Spinal cord (tissue), 10 donors: ENCODE measurements at places on chromosomes 5 and 9. TPM values are rescaled to one million over a fixed set of nuclear protein-coding genes. Genes with fewer than 3 reads are reported as not detected.

DNA sequence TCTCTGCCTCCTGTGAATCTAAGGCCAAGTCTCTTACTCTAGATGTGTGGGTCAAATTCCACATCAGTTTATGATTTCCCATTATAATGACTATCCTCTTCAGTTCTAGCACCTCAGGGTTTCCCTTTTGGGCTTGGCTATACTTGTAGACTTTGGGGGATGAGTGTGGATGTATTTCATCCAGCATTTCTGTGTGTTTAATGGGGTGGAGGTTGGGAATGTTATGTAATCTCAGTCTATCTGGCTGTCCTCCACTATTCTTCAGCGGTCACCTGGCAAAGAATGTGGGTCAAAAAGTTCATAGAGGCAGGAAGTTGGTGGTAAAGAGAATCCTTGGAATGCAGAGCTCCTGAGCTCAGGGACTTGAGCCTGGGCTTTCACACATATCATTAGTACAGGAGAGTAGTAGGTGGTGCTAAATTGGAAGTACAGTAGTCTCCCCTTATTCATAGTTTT, 64.9 kb downstream of the CFAP95 start:
- H3K36me3 ChIP-seq = no peaks in the 10 kb centered on the region
- no peaks in the 10 kb centered on the region for H3K27me3 ChIP-seq
- no peaks in the 10 kb centered on the region for H3K4me1 ChIP-seq

- no peaks in the 10 kb centered on the region for H3K27me3 ChIP-seq
- DNase-seq = no peak
- no peak overlapping the region for H3K4me3 ChIP-seq
- H3K27ac ChIP-seq = no peak overlapping the region
- H3K4me1 ChIP-seq = peaks cover 100% of the 10 kb centered on the region
These were observed 6.0 kb downstream of the BRD3 start for GRCh38 chr9:134061688-134062371.

- no peak overlapping the region for H3K27ac ChIP-seq
- no peak overlapping the region for H3K4me3 ChIP-seq
- H3K36me3 ChIP-seq = no peaks in the 10 kb centered on the region
- H3K4me1 ChIP-seq = no peaks in the 10 kb centered on the region
- H3K27me3 ChIP-seq = no peaks in the 10 kb centered on the region
These were observed 34.0 kb upstream of the TYRP1 start for GRCh38 chr9:12659220-12659619.

- H3K36me3 ChIP-seq = peaks cover 7% of the 10 kb centered on the region
- DNase-seq = no peak
- peaks cover 7% of the 10 kb centered on the region for H3K4me1 ChIP-seq
- H3K4me3 ChIP-seq = no peak overlapping the region
- no peaks in the 10 kb centered on the region for H3K27me3 ChIP-seq
These were observed 19.9 kb downstream of the RALGPS1 start for GRCh38 chr9:126934441-126934840.

DNA sequence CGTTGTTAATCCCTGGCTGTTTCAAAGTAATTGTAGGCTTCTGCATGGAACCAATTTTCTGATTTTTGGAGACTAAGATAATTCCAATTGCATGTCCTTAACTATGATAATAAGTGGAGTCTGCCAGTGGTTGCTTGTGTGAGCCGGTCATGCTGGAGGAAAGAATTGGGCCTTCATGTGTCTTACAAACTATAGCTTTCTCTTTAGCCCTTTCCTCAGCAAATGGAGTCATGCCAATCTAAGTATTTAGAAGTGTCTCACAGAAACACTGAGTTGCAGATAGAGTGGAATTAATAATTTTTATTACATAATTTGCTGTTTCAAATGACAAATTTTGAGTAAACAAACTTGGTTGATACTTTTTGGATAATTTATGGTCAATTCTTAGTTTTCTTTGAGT, 200.4 kb downstream of the FBXL7 start:
- no peaks in the 10 kb centered on the region for H3K27me3 ChIP-seq
- no peak overlapping the region for H3K27ac ChIP-seq
- H3K4me1 ChIP-seq = peaks cover under 1% of the 10 kb centered on the region

- H3K27ac ChIP-seq = no peak overlapping the region
- no peak overlapping the region for H3K4me3 ChIP-seq
- DNase-seq = no peak
- H3K27me3 ChIP-seq = no peaks in the 10 kb centered on the region
- no peaks in the 10 kb centered on the region for H3K36me3 ChIP-seq
- H3K4me1 ChIP-seq = peaks cover 6% of the 10 kb centered on the region
These were observed 502.0 kb downstream of the BNC2 start for GRCh38 chr9:16368237-16369087.

DNA sequence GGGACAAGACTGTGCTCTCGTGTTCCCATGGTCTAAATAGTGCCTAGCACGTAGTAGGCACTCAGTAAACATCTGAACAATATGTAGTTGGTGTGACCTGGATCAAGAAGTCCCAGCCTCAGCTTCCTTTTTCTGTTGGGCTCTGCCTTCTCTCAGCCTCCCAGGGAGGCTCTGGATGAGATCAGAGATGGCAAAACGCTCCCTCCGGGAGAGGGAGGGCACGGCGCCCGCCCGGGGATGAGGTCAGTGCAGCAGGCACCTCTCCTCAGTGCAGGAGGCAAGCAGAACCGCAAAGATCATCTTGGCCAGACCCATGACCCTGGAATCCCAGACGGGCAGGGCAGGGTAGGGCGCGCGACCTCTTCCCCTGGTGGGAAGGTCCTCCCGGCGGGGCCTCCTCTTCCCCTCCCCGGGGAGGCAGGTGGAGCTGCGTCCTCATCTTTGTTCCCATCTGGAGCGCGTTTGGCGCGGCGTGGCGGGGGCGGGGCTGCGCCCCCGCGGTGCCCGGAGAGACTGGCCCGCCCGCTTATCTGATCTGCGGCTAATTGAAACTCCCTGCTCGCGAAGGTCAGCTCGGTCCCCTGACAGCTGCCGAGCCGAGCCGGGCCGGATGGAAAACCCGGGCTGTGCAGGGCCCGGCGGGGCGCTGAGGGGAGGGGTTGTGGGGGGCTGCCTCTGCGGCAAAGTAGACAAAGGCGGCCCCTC, 60.9 kb downstream of the CXXC5 start:
- H3K36me3 ChIP-seq = no peaks in the 10 kb centered on the region
- H3K4me1 ChIP-seq = peaks cover 57% of the 10 kb centered on the region
- no peaks in the 10 kb centered on the region for H3K27me3 ChIP-seq
- H3K27ac ChIP-seq = peak overlapping the region; percentile 90
- no peak for DNase-seq

Gene SLC34A1
- 1.2 TPM for polyA plus RNA-seq

Gene LEAP2
- polyA plus RNA-seq = 3.2 TPM

Gene TAF11L5
- not detected for polyA plus RNA-seq

Gene WWC1
- 47.1 TPM for polyA plus RNA-seq

Gene PCDHA12
- polyA plus RNA-seq = 3.4 TPM
